ENCODE measurements at places on chromosomes 7 and 10.

GRCh38 chr7:34067005-34067778, 161.9 kb downstream of the BMPER start:
- DNase-seq, result no peak

DNA sequence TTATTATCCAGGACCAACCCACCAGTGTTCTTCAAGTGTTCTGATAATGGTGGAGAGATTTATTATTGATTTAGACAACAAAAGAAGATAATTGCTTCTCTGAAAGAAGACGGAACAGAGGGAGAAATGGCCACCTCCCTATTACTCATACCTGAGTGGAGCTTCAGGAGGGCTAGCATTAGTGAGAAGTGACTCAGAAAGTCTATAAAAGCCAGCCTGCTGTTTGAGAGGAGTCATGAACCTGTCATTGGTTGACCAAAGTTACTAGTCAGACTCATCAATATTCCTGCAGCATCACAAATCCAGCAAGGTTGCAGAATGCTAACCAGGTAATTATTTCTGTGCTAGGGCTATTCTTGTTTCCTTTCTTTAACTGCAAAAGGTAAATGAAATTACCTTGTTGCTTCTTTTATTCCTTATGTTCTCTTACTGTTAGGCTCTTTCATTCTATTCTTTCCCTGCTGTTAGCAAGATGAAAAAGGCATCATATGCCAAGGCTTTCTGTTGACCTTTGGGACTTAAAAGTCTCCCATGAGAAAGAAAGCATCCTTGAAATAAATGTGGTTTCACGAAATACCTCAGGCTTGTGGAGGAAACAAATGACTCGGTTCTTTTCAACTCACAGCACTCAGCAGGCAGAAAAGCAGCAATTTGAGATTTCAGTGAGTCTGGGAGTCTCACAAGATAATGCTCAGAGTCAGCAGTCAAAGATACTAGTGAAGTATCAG, 256.4 kb upstream of the PHYHIPL start:
- DNase-seq, result no peak

DNA sequence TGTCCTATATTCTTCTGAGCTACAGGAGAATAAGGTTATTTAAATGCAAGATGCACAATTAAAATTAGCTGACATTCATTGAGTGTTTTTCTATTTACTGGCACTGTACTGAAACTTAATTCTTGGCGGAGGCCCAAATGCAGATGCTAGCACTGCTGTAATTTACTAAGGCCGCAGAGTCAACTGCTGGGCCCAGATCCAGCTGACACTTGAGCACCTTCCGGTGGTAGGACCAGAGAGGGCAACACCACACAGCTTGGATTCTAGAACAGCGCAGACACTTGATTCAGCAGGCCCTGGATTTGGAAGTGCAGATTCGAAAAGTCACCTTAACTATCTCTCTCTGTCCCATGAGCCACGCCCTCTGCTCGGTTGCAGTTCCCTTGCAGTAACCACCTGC, 228.6 kb upstream of the TMEM72 start:
- no peak for DNase-seq

DNA sequence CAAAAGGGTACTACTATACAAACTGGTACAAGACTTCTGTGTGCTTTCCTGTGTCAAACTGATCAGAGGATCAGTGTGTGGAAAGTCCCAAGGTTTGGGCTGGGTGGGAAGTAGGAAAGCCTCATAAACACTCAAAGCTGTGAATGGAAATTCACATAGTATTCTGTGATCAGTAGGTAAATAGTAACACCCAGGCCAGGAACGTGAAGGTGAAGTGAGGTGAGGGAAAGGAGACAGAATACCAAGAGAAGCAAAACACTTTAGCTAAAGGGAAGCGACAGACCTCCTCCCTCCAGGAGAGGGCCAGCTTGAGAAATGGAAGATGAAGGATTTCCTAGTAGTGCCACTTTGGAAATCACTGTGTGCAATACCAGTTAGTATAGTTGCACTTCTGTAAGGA, 451.9 kb downstream of the KCNMA1 start:
- DNase-seq, result no peak

- DNase-seq, result no peak
These were observed 765 bp downstream of the PFKFB3 start for GRCh38 chr10:6203331-6204062.

DNA sequence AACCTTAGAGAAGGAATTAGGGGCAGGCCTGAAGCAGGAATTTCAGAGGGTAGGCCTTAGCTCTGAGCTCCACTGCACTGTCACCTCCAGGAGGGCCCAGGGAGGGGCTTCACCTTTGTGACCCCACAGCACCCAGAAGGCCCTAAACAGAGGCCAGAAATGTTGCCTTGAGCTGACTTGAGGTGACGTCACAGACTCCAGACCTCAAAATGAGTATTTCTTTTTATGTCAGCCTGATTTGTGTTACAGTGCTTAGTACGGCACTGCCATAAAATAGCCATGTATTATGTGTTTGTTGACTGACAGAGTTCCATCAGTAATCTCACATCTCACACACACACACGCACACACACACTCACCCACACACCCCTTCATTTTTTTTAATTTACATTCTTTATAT, 211.2 kb downstream of the CCDC3 start:
- DNase-seq, result no peak

- DNase-seq, result no peak
These were observed 182.6 kb downstream of the FZD1 start for GRCh38 chr7:91446819-91447218.

DNA sequence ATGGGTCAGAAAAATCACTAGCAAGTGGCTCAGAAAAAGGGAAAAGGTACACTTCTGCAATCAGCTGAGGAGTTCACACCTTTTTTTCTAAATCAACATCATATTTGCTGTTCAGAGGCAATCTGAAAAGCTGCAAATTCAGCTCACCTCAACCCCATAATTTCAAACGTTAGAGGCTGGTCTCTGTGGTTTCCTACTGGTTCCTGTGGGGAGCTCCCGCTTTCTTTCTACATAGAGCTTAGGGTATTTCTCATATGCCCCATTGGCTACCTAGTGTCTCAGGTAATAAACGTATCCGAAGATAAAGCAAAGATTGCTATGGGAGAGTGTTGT, 5.2 kb upstream of the ZNF22 start:
- DNase-seq, result no peak

GRCh38 chr7:159049266-159050025, 95.2 kb downstream of the VIPR2 start:
- DNase-seq, result no peak

GRCh38 chr10:67119651-67120050, 193.8 kb downstream of the LRRTM3 start:
- DNase-seq, result no peak

GRCh38 chr7:33578166-33578565, 327.2 kb upstream of the BMPER start:
- DNase-seq, result no peak

GRCh38 chr10:87712913-87713616, 53.4 kb downstream of the PAPSS2 start:
- no peak for DNase-seq

Measured in stimulated activated CD4-positive, alpha-beta T cell treated with anti-CD3 and anti-CD28 coated beads, Interleukin-12 subunit alpha, Interleukin-12 subunit beta, amount 100 ng/mL, for 24 hours (primary cell).